ENCODE measurements at places on chromosomes 16 and 17.

DNA sequence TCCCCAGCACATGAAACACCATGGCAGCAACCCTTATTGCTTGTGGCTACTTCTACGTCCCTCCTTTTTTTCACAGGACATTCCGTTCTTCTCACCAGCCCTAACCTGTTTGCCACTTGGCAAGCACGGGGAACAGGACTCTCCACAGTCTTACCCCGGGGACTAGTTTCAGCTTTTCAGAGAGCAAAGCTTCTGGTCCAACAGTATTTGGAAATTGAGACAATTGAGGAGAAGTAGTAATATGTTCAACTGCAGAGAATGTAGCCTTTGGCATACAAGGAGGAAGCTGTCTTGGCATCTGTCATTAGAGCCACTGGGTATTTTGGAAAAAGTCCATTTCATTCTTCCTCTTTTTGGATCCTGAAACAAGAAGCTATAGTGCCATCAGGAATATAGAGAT, 65.7 kb downstream of the MAP2K6 start:
- DNase-seq = no peak

GRCh38 chr16:986925-987582, 5.5 kb downstream of the SOX8 start:
- no peak for DNase-seq

GRCh38 chr16:17362183-17362582, 108.6 kb downstream of the XYLT1 start:
- DNase-seq = no peak

DNA sequence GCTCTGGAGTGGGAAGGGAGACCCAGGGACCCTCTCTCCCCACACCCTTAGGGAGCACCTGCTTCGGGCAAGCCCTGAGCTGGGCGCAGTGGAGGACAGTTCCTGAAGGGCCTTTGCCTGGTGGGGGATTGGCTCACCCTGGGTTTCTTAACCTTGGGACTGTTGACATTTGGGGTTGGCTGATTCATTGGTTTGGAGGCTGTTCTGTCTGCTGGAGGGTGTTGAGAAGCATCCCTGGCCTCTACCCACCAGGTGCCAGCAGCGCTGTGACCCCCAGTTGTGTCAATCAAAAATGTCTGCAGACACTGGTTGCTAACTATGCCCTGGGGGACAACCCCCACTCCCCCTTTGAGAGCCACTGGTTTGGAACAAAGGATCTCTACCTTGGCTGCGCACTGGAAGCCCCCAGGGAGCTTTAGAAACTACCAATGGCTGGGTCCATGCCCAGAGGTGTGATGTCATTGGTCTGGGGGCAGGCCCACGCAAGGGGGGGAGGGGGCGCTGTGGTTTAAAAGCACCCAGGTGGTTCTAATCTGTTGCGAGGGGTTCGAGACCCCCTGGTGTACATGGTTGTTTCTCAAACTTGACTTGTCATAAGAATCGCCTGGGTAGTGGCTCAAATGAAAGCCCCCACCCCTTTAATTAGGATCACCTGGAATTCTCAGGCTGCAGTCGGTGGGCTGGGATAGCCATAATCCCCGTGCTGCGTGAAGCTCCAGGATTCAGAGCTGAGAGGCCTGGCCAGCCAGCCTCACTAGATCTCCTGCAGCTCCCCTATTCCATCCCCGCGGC, 151.9 kb upstream of the GSE1 start:
- DNase-seq = no peak

DNA sequence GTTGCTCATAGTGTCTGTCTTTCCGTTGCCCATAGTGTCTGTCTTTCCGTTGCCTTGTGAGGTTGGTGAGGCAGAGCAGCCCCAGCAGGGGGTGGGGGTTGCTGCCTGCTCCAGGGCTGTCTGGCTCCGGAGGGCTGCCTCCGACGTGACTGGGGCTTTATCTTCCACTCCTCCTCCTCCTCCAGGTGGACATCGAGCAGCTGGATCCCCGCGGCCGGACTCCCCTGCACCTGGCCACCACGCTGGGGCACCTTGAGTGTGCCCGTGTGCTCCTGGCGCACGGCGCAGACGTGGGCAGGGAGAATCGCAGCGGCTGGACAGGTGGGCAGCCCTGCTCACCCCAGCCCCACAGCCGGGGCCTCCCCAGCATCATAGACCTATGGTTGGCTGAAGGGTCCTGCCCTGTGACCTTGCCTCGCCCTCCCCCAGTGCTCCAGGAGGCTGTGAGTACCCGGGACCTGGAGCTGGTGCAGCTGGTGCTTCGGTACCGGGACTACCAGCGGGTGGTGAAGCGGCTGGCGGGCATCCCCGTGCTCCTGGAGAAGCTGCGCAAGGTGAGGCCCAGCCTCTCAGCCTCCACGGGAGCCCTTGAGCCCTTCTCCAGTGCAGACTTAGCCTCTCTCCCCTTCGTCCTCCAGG, 14.7 kb downstream of the ANKRD13B start:
- no peak for DNase-seq

- DNase-seq = no peak
These were observed 11.8 kb downstream of the HASPIN start for GRCh38 chr17:3735515-3735914.

- DNase-seq = no peak
These were observed 354.0 kb upstream of the EEF2KMT start for GRCh38 chr16:5451641-5452040.

- DNase-seq = no peak
These were observed 58.6 kb downstream of the WSB1 start for GRCh38 chr17:27352448-27353032.

DNA sequence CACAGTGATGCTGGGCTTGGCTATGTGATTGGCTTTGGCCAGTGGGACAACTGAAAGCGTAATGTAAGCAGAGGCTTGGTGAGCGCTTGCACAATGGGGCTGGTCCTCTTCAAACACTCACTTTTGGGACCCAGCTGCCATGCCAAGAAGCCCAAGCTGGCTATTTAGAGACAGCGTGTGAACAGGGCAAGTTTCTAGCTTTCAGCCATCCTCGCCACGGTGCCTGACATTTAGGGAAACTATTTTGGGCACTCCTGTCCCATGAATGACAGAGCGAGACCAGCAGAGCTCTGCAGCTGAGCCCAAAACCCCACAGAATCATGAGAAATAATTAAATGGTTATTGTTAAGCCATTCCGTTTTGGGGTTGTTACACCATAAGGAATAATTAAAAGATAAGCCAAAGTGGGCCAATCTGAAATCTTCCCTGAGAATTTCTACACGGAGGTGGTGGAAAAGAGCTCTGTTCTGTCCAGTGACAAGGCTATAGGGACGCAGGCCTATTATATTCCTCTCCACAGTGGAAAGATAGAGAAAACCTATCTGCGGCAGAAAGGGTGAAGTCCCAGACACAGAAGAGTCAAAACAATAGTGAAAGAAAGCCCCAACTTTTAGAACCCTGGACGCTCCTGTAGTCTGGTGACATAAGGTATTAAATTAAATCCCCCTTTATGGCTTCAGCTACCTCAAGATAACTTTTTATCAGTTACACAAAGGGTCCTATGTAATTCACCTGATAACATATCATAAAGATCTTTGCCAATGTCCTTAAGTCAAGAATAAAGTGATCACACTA, 10.8 kb upstream of the RPRML start:
- DNase-seq = no peak

DNA sequence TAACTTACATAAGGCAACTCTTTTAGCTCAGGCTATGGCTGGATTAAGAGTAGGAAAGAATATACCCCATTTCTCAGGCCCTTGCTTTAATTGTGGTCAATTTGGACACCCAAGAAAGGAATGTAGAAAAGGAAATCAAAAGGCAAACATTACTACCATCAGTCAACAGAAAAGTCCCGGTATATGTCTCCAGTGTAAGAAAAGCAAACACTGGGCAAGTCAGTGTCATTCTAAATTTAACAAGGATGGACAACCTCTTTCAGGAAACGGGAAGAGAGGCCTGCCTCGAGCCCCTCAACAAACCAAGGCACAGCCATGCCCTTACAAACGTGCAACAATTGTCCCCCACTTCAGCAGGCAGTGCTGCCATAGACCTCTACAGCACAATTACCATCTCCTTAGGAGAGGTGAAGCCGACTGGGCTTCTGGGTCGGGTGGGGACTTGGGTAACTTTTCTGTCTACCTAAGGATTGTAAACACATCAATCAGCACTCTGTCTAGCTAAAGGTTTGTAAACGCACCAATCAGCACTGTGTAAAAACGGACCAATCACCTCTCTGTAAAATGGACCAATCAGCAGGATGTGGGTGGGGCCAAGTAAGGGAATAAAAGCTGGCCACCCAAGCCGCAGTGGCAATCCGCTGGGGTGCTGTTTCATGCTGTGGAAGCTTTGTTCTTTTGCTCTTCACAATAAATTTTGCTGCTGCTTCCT, 12.4 kb downstream of the MRPL58 start:
- no peak for DNase-seq

DNA sequence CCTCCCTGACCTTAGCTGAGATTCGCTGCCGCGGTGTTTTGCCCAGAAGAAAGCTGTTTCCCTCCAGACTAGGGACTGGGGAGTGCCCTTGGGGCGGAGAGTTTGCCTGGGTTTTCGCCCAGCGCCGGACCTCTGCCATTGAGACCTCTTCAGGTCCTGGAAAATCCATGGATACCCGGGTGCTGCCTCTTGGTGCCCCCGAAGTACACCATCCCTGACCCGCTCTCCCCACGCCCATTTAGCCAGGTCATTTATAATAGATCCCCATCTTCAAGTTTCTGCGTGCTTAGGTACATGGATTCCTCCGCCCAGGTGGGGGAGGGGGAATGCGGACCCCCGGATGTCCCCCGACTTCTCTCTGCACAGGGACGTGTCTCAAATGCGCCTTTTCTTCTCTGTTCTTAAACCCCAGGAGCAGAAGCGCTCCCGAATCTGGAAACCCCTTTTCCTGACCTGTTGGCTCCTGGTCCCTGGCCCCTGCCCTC, 15.0 kb upstream of the CBX8 start:
- DNase-seq = no peak

DNA sequence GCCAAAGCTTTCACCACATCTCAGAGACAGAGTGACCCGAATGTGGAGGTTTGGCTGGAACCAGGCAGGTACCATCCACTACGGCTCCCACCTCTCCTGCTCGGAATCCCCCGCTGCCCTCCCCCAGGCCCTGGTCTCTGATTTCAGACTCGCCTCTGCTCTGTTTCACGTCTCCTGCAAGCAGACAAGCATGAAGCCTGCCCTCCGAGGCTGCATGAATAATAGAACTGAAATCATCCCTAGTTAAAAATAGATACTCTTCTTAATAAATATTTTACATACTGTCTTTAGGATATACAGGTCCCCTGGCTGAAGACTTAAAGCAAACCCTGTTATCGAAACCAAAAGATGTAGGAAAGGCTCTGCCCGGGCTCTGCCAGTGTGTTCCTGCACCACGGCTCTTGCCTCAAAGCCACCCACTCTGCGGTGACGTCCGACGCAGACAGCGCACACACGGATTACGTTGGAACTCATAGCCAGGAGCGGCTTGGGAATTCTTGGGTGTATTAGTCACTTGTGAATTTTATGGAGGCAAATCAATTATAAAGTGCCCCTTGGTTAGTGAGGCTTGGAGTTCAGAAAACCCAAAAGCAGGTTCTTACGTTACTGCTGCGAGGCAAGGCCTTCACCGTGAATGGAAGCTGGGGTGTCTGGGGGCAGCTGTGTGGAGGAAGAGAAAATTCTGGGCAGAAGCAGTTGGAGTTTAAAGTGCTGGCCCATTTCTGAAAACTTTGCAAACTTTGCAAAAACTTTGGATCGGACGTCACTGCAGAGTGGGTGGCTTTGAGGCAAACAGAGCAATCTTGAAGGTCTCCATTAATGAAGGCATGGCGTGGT, 25.6 kb upstream of the NPTX1 start:
- no peak for DNase-seq

DNA sequence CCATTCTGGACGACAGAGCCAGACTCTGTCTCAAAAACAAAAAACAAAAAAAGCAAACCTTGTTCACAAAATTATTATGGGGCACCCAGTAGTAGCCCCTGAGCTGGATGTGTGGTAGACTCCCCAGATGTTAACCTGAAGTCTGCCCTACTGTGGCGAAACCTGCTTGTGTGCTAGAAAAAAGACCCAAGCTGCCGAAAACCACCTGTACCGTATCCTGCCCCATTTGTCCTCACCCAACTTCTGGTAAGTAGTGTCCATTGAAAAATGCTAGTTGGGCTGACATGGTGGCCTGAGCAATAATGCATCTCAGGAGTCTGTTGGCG, 9.1 kb downstream of the RMI2 start:
- DNase-seq = no peak

GRCh38 chr17:19799796-19800195, 51.7 kb upstream of the ALDH3A1 start:
- no peak for DNase-seq

GRCh38 chr17:30300818-30301217, 9.1 kb upstream of the BLMH start:
- DNase-seq = no peak

GRCh38 chr16:84999857-85000480, 11.4 kb downstream of the ZDHHC7 start:
- DNase-seq = no peak

- DNase-seq = peak; percentile 82
These were observed 147.4 kb upstream of the TBX2 start for GRCh38 chr17:61251939-61252865.

DNA sequence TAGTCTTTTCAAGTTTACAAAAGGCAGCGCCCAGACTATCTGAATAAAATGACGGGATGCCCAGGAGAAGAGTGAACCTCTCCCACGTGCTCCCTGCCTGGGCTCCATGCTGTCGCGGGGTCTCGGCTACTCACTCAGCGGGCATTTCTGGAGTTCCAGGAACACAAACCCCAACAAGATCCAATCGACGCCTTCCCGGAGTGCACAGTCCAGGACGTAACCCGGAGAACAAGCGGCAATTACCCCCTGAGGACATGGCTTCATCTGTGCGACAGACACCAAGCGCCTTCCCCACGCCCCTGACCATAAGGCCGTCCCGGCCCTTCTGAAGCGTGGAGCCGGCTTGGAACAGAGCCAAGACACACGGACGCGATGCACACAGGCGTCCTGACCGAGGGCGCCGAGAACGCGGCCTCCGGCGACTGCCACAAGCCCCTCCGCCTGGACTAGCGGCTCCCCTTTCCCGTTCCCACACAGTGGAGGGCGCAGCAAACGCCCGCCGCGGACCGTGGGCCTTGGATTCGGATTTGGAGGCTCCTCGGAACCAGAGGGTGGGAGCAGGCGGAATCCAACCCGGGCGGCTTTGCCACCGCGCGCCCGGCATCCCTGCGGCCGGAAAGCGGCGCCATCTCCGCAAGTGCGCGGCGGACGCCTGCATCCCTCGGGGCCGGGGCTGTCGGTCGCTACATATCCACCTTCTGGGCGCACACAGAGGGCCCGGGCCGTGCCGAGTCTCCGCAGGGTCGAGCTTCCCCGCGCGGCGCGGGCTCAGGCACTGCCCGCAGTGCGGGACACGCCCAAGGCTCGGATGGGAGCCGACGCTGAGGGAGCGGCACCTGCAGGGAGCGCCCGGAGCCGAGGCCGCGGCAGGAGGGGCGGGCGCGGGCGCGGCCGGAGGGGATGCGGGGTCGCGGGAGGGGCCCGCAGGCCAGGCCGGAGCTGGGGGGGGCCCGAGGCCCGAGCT, 725 bp downstream of the ABCA3 start:
- peak; percentile 19 for DNase-seq

All from HL-60 (cell line).